ENCODE measurements at places on chromosomes 13 and 19. TPM values are rescaled to one million over a fixed set of nuclear protein-coding genes. Genes with fewer than 3 reads are reported as not detected.

TBXA2R gene
- 0.92 TPM for polyA plus RNA-seq

CYP2F1 gene
- not detected for polyA plus RNA-seq

EDNRB gene
- polyA plus RNA-seq = not detected

C19orf33 gene
- polyA plus RNA-seq = not detected

HNRNPL gene
- 249 TPM for polyA plus RNA-seq

C19orf81 gene
- 5.7 TPM for polyA plus RNA-seq

PLPPR3 gene
- polyA plus RNA-seq = 1.6 TPM

PTGIR gene
- 2.5 TPM for polyA plus RNA-seq

NKG7 gene
- polyA plus RNA-seq = not detected

LILRA6 gene
- polyA plus RNA-seq = not detected

ELSPBP1 gene
- polyA plus RNA-seq = not detected

SIGLEC10 gene
- polyA plus RNA-seq = not detected

PDE4A gene
- 2.9 TPM for polyA plus RNA-seq

PRSS57 gene
- polyA plus RNA-seq = not detected

JSRP1 gene
- polyA plus RNA-seq = 0.88 TPM

ZNF878 gene
- 0.05 TPM for polyA plus RNA-seq

SPRYD7 gene
- 8.6 TPM for polyA plus RNA-seq

CACNG8 gene
- 1.3 TPM for polyA plus RNA-seq

AXL gene
- 82.6 TPM for polyA plus RNA-seq

TTYH1 gene
- polyA plus RNA-seq = 0.05 TPM

TNNT1 gene
- polyA plus RNA-seq = 39.5 TPM

PTPRH gene
- polyA plus RNA-seq = 1.1 TPM
